Upper lobe of right lung (tissue), 1 donor: ENCODE measurements at places on chromosomes 5 and 9.

DNA sequence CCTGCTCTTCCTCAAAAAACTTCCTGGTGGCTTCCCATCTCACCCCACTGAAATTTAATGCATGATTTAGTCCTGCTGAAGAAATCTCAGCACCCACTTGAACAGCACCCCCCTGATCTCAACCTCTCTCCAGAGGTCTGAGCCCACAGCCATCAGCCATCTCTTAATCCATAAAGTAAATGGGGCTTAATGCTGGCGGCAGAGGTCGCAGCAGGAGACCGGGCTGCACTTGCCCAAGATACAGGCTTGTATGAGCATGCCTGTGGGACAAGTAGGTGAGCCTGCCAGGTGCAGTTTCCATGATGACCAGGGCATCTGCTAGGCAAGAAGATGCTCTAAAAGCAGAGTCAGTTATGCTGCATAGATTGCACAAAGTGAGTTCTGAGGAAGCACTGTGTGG, 52.4 kb upstream of the CTXN3 start:
- no peaks in the 10 kb centered on the region for H3K27me3 ChIP-seq
- no peak overlapping the region for H3K27ac ChIP-seq

DNA sequence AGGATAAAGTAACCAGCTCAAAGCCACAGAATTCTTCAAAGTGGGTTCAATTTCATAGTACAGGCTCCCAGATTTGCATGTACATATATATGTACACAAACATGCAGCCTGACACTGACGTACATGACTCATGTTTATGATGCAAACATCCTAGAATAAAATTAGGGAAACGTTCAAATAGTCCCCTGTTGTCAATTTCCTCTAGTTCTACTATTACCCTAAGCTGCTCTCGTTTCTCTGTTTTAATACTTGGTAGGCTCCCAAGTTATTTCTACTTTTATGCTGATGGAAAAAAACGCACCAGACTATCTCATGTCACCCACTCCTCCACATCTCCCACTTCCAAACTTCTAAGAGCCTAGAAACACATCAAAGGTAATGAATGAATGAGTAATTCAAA, 229.7 kb downstream of the EPB41L4A start:
- H3K27ac ChIP-seq, result no peak overlapping the region
- peaks cover 2% of the 10 kb centered on the region for H3K36me3 ChIP-seq
- no peak overlapping the region for H3K4me3 ChIP-seq
- no peak for DNase-seq
- no peaks in the 10 kb centered on the region for H3K27me3 ChIP-seq

DNA sequence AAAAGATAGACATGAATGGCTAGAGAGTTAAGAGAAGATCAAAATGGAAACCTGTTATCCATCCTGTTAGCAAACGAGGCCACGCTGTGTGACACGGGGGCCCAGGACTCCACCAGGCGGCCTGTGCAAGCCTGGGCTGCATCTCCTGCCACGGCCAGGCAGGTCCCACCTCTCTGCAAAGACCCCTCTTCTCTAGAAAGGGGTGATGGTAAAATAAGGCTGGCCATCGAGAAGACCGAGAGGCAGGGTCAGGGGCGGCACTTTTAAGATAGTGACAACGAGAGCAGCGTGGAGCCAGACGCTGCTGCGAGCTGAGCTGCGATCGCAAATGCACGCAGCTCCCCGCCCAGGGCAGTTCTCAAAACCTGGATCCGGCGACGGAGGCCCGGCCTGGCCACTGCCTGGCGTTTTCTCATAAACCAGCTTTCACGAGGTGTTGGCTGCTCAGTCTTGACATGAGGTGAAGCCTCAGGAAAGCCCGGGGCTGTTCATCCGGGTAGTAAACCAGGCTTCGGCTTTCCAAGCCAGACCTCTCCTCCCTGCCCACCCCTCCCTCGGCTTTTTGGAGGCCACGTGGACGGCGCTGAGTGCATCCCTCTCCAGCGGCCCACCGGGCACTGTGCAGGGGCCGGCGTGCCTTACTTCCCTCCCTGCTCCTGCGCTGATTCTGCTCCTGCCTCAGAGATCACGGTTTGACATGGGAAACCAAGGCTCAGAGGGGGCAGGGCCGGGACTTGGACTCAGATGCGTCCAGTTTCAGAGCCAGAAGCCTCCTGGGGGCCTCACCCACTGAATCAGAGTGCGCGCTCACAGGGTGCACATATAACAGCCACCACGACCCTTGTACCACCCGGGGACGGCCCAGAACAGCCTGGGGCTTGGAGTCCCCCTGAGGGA, 151.6 kb upstream of the PHYKPL start:
- H3K27me3 ChIP-seq, result no peaks in the 10 kb centered on the region
- H3K4me1 ChIP-seq, result peaks cover 11% of the 10 kb centered on the region
- no peak overlapping the region for H3K27ac ChIP-seq
- H3K4me3 ChIP-seq, result no peak overlapping the region

DNA sequence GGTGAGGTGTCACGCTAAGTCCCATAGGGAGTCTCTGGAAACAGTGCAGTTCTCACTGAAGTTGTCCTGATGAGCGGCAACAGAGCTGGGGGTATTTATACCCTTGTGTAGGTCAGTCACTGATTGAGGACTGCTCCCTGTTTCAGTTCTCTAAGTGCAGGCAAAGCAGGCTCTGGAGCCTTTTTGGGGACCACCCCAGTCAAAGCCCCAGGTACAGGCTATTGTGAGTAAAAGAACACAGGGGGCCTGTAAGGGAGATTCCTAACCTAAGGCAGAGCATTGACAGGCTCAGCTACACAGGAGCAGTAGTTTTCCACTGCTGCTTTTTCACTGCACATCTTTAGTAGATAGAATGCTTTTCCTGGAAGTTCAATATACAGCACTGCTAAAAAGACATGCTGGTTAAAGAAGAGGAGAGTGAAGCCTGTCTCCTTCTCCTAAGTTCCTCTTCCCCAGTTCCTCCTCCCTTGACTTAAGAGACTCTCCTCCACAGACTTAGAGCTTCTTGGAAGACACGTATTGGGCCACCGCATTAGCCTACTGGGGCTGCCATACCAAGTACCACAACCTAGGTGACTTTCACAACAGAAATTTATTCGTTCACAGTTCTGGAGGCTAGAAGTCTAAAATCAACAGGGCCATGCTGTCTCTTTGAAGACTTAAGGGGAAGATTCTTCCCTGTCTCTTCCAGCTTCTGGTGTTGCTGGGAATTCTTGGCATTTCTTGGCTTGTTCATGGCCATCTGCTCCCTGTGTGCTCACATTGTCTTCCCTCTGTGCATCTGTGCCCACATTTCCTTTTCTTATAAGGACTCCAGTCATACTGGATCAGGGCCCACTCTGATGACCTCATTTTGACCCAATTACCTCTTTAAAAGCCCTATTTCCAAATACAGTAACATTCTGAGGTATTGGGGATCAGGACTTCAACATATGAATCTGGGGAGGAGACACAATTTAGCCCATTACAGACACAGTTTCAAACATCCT, 221.0 kb downstream of the ESM1 start:
- no peak for DNase-seq
- no peaks in the 10 kb centered on the region for H3K36me3 ChIP-seq
- H3K4me1 ChIP-seq, result no peaks in the 10 kb centered on the region
- no peak overlapping the region for H3K27ac ChIP-seq
- no peaks in the 10 kb centered on the region for H3K27me3 ChIP-seq

DNA sequence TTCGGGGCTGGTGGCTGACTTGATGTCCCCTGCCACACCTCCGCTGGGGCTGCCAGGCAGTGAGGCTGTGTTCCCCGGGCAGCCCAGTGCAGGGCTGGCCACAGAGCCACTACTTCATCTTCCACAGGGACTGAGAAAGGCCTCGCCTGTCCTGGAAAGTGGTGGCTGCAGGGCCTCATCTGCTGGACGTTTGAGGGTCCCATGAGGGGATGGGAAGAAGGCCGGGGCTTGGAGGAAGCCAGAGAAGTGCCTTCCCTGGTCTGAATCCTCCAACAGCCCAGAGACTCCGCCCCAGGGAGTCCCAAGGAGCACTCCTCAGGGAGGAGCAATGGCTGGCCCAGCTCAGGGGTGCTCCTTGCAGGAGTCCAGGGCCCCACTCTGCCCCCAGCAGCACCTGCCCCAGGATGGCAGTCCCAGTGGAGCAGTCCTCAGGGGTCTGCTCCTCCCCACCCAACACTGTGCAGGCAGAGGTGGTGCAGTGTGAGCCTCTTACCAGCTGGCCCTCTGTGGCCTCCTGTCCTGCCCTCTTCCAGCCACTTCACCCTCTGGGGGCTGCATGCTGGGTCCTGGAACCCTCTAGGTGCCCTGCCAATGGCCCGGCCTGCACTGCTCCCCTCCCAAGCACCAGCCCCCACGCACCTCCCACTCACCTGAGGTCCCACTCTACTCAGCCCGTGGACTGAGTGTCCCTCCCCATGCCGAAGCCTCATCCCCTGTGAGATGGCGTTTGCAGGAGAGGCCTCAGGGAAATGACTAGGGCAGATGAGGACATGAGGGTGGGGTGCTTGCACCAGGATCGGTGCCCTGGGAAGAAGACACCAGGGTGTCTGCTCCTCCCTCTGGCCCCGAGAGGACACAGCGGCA, 47.3 kb upstream of the COL5A1 start:
- DNase-seq, result no peak
- no peak overlapping the region for H3K27ac ChIP-seq
- no peak overlapping the region for H3K4me3 ChIP-seq
- H3K36me3 ChIP-seq, result no peaks in the 10 kb centered on the region

GRCh38 chr9:90054810-90055209, 450.0 kb downstream of the GADD45G start:
- H3K4me3 ChIP-seq, result no peak overlapping the region
- no peaks in the 10 kb centered on the region for H3K36me3 ChIP-seq
- no peaks in the 10 kb centered on the region for H3K27me3 ChIP-seq
- H3K27ac ChIP-seq, result no peak overlapping the region
- DNase-seq, result no peak

DNA sequence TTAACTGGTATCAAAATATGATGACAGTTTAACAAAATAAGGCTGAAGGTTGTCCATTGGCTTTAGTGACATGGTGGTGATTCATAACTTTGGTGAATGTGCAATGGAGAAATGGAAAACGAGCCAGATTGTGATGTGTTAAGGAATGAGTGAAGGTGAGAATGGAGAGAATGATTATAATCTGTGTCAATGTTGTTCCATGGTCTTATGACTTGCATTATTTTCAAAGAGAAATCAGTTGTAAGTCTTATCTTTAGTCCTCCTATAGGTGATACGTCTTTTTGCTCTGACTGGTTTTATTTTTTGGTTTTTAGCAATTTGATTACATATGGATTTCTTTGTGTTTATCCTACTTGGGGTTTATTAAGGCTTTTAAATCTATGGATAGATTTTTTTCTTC, 12.7 kb downstream of the OR1L6 start:
- H3K36me3 ChIP-seq, result no peaks in the 10 kb centered on the region
- H3K27me3 ChIP-seq, result no peaks in the 10 kb centered on the region
- no peaks in the 10 kb centered on the region for H3K4me1 ChIP-seq
- no peak overlapping the region for H3K27ac ChIP-seq
- H3K4me3 ChIP-seq, result no peak overlapping the region

DNA sequence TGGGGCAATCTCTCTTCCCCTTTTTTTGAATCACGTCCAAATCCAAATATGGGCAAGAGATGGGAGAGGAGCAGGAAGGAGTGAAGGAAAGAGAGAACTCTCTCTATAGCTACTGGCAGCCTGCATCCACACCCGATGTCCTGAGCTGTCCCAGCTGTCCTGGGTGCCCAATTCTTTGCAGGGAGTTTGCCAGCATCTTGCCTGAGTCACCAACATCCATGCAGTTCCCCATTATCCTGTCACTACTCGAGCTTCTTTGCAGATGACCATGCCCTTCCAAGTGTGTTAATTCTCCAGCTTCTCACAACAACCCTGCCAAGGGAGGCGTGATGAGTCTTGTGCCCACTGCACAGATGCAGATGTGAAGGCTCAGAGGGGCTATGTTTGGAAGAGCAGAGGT, 127.1 kb downstream of the NSG2 start:
- no peaks in the 10 kb centered on the region for H3K36me3 ChIP-seq
- H3K27me3 ChIP-seq, result no peaks in the 10 kb centered on the region
- H3K27ac ChIP-seq, result no peak overlapping the region
- DNase-seq, result no peak
- H3K4me3 ChIP-seq, result no peak overlapping the region
- H3K4me1 ChIP-seq, result no peaks in the 10 kb centered on the region

DNA sequence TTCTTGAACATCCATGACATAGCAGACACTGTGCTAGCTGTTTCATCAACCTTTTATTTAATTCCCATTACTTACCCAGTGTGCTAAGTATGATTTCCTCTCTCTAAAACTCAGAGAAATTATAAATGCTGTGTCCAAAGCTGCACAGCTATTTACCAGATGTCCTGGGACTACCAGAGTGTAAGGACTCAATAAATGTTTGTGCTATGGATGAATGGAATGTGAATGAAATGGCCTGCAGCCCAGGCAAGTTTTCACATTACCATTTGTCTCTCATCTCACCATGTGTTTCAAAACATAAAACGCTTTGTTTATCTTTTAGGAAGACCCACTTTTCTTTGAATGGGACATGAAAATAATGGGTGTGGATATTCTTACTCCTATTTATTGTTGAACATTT, 96.2 kb downstream of the ARHGEF28 start:
- no peaks in the 10 kb centered on the region for H3K36me3 ChIP-seq
- H3K4me3 ChIP-seq, result no peak overlapping the region
- H3K4me1 ChIP-seq, result no peaks in the 10 kb centered on the region

- H3K4me3 ChIP-seq, result no peak overlapping the region
- no peak for DNase-seq
- no peaks in the 10 kb centered on the region for H3K36me3 ChIP-seq
- no peaks in the 10 kb centered on the region for H3K4me1 ChIP-seq
These were observed 31.2 kb upstream of the SLC28A3 start for GRCh38 chr9:84371737-84372136.
